SJSA1 (cell line): ENCODE measurements at places on chromosomes 6 and 20.

- H3K36me3 ChIP-seq: no peaks in the 10 kb centered on the region
Observed at GRCh38 chr6:139920027-139920775, 545.8 kb upstream of the CITED2 start.

GRCh38 chr6:22921828-22922227, 352.5 kb downstream of the HDGFL1 start:
- H3K27ac ChIP-seq: no peak overlapping the region
- no peaks in the 10 kb centered on the region for H3K36me3 ChIP-seq
- H3K27me3 ChIP-seq: no peaks in the 10 kb centered on the region
- no peaks in the 10 kb centered on the region for H3K4me1 ChIP-seq
- no peak for DNase-seq
- no peak overlapping the region for H3K4me3 ChIP-seq

GRCh38 chr6:44951253-44951747, 376.8 kb upstream of the RUNX2 start:
- H3K4me3 ChIP-seq: no peak overlapping the region
- no peaks in the 10 kb centered on the region for H3K27me3 ChIP-seq
- no peaks in the 10 kb centered on the region for H3K36me3 ChIP-seq
- no peak overlapping the region for H3K27ac ChIP-seq

DNA sequence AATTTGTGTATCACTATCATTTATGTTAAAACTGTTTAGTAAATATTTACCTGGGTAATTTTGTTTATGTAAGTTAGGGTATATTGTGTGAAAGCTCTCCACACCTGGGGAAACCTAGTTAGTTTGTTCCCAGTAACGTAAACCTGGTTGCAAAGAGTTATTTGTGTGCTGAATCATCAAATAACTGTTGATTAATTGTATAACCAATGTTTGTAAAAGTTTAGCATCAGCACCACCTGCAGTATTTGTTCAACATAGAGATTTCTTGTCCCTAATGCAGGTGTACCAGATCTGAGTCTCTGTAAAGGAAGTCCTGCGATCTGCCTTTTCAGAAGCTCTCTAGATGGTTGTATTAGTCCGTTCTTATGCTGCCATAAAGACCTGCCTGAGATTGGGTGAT, 440.4 kb downstream of the COL12A1 start:
- H3K27me3 ChIP-seq: no peaks in the 10 kb centered on the region
- no peak overlapping the region for H3K4me3 ChIP-seq
- no peak overlapping the region for H3K27ac ChIP-seq
- H3K36me3 ChIP-seq: no peaks in the 10 kb centered on the region
- no peaks in the 10 kb centered on the region for H3K4me1 ChIP-seq
- no peak for DNase-seq

DNA sequence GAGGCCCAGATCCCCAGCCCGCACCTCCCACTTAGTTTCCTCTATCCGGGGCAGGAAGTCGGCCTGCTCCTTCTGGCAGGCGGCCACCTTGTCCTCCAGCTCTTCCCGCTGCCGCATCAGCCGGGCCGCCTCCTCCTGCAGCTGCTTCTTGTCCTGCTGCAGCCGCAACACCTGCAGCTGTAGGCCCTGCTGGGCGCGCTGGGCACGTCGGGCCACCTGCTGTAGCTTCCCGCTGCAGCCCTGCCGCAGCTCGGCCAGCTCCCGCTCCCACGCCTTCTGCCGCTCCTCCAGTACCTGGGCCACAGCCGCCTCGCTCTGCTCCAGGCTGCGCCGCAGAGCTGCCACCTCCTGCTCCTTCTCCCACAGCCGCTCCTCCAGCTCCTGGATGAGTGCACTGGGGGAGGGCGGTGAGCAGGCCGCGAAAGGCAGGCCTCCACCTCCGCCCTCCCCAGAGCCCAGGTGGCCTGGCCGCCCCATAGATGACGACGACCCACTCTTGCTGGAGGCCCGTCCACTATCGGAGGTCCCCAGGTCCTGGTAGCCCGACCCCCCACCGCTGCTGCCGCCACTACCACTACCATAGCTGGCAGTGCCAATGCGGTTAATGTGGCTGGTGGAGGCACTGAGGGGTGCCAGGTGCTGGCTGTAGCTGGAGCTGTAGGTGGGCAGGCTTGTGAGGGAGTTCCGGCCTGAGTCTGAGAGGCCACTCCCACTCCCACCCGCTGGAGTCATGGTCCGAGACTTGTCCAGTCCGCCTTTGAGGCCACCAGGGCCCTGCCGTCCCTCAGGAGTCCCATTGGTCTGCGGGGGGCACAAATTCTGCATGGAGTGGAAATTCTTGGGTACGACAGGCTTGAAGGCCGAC, 6.0 kb upstream of the FASTKD5 start:
- no peak overlapping the region for H3K4me3 ChIP-seq
- H3K4me1 ChIP-seq: no peaks in the 10 kb centered on the region
- DNase-seq: no peak
- no peaks in the 10 kb centered on the region for H3K27me3 ChIP-seq
- H3K27ac ChIP-seq: no peak overlapping the region

DNA sequence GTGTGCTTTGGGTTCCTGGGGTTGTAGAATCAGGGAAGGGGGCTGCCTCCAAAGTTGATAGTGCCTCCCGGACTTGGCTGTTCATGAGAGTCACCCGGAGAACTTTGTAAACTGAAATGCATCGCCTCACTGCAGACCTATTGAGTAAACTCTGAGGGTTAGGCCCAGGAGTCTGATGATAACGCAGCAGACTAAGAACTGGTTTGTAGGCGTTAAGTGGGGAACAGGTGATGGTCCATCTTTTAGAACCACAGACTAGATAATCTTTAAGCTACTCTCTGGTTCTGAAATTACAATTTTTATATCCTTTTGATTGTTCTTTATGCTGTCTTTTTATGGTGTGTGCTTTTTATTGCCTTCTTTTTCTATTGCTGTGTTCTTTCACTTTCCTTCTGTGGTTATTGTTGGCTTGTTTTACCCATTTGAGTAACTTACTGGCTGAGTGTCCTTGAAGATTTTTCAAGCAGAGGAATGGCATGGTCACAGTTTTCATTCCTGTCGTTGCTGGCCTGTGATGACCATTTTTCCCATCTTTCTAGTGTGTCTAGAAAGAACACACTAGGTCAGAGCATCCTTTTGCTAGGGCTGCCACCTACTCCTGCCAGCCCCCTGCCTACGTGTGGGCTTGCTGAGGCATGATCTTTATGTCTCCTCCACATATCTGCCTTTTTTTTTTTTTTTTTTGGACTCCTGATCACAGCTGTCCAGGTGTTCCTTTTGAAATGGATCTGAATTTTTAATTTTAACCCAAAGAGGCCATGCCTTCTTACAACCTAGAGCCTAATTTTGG, 30.9 kb downstream of the LRRC1 start:
- H3K36me3 ChIP-seq: no peaks in the 10 kb centered on the region
- H3K27ac ChIP-seq: no peak overlapping the region
- no peak overlapping the region for H3K4me3 ChIP-seq
- no peak for DNase-seq
- no peaks in the 10 kb centered on the region for H3K27me3 ChIP-seq

DNA sequence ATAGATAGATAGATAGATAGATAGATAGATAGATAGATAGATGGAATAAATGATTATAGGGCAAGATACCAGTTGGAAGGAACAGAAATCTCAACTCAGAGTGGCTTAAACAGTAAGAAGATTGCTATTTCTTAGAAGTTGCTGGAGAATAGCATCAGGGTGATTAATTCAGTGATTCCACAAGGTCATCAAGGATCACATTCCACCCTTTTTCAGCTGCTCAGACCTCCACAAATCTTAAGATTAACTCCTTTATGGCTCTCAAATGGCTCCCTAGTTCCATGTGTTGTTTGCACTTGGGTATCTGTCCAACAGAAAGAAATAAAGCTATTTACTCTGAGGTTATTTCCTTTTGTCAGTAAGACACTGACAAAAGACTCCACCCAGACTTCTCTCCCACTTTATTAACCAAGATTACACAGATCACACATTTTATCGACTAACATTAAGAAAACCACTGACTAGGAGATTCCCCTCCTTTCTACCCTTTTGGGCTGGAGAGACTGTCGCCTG, 68.3 kb upstream of the KIF16B start:
- H3K4me3 ChIP-seq: no peak overlapping the region
- no peaks in the 10 kb centered on the region for H3K4me1 ChIP-seq
- H3K36me3 ChIP-seq: no peaks in the 10 kb centered on the region
- H3K27ac ChIP-seq: no peak overlapping the region

GRCh38 chr20:59026904-59027740, 5.0 kb downstream of the ATP5F1E start:
- peaks cover 95% of the 10 kb centered on the region for H3K36me3 ChIP-seq
- no peaks in the 10 kb centered on the region for H3K27me3 ChIP-seq
- H3K4me3 ChIP-seq: no peak overlapping the region
- DNase-seq: no peak

DNA sequence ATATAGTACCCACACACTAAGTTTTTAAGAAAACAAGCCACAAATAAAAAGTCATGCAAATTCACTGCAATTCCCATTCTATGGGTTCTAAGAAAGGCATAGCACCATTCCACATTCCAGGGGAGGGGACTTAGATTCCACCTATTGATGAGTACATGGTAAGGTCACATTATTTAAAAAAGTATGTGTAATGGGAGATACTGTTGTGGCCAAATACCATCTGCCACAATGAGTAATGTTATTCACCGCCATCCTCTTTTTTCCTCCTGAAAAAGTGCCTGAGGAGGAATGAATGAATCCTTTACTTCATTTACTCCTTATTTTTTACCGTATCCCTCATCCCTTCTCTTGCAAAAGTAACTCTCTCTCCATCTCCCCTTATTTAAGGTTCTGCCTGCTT, 27.0 kb upstream of the ADGRF1 start:
- no peak overlapping the region for H3K27ac ChIP-seq
- H3K4me3 ChIP-seq: no peak overlapping the region
- no peaks in the 10 kb centered on the region for H3K27me3 ChIP-seq
- no peaks in the 10 kb centered on the region for H3K36me3 ChIP-seq
- no peaks in the 10 kb centered on the region for H3K4me1 ChIP-seq

- H3K36me3 ChIP-seq: no peaks in the 10 kb centered on the region
- no peaks in the 10 kb centered on the region for H3K27me3 ChIP-seq
- H3K4me3 ChIP-seq: no peak overlapping the region
- H3K4me1 ChIP-seq: no peaks in the 10 kb centered on the region
- no peak for DNase-seq
Observed at GRCh38 chr6:135707426-135707825, 144.1 kb upstream of the PDE7B start.

- DNase-seq: no peak
- H3K27me3 ChIP-seq: peaks cover 21% of the 10 kb centered on the region
- H3K4me3 ChIP-seq: peak overlapping the region; percentile 46
- H3K27ac ChIP-seq: no peak overlapping the region
- H3K36me3 ChIP-seq: no peaks in the 10 kb centered on the region
Observed at GRCh38 chr20:63829945-63830835, 874 bp downstream of the ZBTB46 start.

DNA sequence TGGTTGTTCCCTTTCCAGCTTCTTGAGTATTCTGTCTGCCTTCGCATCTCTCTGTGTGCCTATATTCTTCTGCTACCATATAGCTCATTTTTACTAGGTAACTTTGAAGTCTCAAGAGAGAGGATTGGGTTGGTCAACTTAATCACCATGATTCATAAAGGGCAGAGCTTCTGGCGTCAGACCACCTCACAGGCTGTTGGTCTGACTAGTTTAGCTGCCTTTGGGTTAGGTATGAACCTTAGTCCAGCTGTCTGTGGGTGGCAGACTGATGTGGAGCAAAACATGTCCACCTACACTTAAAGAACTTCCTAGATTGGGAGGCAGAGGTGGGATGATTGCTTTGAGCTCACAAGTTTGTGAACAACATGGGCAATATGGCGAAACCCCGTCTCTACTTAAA, 192.2 kb upstream of the SGK1 start:
- H3K27ac ChIP-seq: no peak overlapping the region
- no peak for DNase-seq
- no peak overlapping the region for H3K4me3 ChIP-seq
- H3K36me3 ChIP-seq: no peaks in the 10 kb centered on the region
- H3K27me3 ChIP-seq: no peaks in the 10 kb centered on the region
- H3K4me1 ChIP-seq: peaks cover 12% of the 10 kb centered on the region
